Glutamatergic neuron (in vitro differentiated cells): ENCODE measurements at places on chromosomes 16 and 17.

- DNase-seq: no peak
Measured at GRCh38 chr17:6422654-6423241, 12.2 kb downstream of the AIPL1 start.

GRCh38 chr17:44124118-44124438, 637 bp upstream of the HDAC5 start:
- DNase-seq: no peak

GRCh38 chr17:31869797-31870568, 10.9 kb upstream of the COPRS start:
- no peak for DNase-seq

GRCh38 chr17:58375256-58375655, 23.3 kb upstream of the SUPT4H1 start:
- DNase-seq: no peak

DNA sequence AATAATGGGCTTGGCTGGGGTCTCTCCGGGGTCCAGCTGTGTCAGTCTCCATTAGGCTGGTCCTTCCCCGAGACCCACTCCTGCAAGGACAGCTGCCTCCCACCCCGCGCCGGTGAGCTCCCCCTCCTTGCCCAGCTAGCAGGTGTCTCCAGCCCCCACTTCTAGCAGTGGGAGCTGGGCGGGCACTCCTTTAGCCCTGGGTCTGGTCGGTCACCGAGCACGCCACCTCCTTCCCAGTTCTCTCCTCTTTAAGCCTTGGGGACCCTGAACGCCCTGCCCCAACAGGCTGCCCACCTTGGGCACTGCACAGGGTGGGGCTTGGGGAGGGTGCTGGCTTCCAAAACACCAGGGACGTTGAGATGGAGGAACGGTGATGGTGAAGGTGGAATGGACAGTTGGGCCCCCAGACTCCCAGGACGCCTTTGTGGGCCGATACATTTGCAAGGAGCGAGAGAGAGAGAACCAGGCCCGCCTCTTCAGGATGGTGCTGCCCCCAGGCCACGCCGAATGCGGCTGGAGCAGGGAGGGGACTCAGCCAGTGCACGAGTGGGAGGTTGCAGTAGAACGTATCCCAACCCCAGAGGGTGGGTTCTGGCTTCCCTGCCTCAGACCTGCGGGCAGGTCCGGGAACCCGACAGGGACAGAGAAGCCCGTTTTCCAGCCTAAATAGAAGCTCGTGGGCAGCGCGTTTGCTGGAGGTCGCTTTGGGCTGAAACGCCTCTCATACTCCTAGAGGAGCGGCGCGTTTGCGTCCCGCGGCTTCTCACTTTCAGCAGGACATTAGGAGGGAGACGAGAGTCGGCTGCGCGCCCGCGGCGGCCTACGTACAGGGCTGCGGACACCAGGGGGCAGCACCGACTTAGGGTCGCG, 10.7 kb downstream of the TBX2 start:
- DNase-seq: peak; percentile 85

DNA sequence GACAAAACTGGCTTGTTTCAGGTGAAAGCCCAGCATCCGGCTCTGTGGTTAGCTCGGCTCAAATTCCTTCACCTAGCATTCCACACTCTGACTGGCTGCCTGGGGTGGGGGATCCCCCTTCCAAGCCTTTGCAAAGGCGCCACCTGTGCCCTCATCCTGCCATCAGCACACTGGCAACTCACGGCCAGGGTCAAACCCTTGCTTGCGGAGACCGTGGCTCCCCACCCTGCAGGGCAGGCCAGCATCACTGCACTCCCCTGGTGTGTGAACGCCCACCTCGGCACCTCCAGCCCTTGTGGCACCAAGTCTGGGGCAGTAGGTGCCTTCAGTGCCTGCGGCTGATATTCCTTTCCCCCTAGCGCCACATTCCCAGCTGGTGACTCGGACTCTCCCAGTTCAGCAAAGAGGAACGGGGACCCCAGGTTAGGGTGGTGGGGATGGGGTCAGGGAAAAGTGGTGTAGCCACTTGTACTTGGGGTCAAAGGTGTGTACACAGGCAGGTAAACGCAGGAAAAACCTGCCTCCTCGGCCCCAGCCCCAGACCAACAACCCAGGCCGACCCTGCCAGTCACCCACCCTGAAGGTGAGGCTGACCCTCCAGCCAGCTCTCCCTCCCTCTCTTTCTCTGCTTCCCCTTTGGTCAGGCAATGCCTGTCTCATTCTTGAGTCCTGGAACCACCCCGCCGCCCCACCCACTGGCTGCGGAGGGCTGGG, 1.1 kb downstream of the FLII start:
- DNase-seq: peak; percentile 70

- no peak for DNase-seq
Measured at GRCh38 chr17:68603027-68603426, 1.9 kb upstream of the FAM20A start.

DNA sequence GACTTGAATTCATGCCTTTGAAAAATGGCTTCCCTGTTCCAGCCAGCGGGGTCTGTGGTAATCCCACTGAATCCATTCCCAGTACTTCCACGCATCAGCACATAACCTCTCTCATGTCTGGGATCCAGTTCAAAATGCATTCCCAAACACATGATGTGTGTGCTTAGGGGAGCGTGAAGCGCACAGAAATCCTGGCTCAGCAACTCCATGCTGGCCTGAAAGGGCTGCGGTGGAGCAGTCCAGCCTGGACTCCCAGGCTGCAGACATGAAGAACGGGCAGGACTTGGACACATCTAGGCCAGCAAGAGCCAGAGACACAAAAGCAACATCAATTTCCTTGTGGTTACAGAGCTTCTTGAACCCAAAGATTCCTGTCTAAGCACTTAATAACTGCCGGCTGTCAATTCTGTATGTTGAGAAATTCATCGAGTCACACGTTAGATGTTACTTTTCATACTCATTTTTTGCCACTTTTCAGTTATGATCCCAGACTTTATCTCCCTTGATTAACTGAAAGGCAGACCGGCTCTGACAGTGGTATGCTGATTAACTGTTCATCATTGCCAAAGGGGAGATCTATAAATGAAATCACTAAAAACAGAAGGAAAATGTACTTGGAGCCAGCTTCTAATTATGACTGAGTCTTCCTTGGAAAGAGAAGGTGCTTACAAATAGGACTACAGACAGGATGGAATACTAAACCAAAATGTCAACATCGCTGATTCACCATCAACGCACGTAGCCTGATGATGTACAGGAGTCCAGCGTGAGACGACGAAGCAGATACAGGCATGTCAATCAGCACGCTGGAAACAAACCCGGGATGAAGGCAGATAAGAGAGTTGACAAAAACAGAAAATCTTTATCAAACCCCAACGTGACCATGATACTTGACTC, 23.0 kb downstream of the NSMCE1 start:
- DNase-seq: no peak

- DNase-seq: no peak
Measured at GRCh38 chr17:64131606-64132270, 1.8 kb upstream of the ERN1 start.

- DNase-seq: no peak
Measured at GRCh38 chr17:48378238-48378637, 51.8 kb downstream of the SKAP1 start.

GRCh38 chr17:70483624-70484023, 314.3 kb downstream of the KCNJ2 start:
- no peak for DNase-seq

DNA sequence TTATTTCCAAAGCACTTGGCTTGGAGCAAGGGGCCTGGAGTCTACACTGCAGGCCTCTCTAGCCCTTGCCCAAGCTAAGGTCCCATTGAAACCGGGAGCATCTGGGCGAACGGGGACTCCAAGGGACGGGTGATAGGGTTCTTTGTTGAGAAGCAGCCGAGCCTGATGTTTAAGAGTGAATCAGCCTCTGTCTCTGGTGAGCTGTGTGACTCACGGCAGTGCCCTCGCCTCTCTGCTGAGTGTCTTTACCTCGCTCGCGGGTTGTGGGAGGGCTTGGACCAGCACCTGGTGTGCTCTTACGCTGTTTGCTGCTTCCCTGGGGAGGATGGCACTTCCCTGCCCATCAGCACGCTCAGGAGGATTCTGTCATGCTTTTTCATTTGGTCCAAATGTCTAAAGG, 1.3 kb downstream of the HGS start:
- DNase-seq: no peak

- no peak for DNase-seq
Measured at GRCh38 chr17:29252101-29252791, 5.6 kb downstream of the CRYBA1 start.

GRCh38 chr17:16478649-16479048, 13.3 kb downstream of the LRRC75A start:
- DNase-seq: no peak

DNA sequence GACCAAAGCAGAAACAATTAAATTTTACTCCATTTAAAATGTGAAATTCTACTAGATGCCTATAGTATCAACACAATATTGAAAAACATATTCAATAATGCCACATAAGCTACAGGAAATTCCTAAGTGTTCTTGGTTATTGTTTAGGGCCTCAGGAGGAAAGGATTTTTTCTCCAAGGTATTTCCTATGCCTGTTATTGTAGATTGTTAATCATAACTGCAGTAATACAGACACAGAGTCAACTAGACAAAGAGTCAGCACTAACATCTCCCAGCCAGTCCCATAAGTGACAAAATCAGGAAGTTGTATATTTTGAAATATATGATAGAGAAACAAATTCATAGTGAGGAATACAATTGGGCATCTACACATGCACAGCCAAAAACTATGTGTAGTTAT, 782.7 kb upstream of the KIF2B start:
- no peak for DNase-seq

DNA sequence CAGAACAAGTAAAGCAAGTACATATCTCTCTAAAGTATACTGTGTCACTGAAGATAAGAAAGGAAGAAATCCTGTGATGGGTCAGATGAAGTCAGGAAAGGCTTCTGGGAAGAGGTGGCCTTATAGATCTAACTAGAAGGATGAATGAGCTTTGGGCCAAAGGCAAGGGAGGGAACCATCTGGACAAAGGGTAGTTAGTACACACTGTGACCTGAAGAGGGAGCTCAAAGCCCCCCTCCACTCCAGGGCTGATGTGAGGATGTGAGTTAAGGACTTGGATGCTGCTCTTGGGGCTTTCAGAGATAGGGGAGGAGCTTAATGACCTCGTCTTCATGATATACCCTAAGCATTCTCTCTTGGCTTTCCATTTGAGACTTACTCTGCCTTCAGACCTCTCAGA, 185.3 kb upstream of the CACNG3 start:
- peak; percentile 42 for DNase-seq

DNA sequence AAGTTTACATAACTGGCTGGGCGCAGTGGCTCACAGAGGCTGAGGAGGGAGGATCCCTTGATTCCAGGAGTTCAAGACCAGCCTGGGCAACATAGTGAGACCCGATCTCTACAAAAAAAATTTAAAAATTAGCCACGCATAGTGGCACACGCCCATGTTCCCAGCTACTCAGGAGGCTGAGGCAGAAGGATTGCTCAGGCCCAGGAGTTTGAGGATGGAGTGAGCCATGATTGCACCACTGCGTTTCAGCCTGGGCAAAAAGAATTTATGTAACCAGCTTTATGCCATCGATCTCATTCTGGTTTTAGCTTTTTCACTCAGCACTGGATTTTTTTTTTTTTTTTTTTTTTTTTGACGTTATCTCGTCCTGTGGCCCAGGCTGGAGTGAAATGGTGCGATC, 9.1 kb upstream of the CD300E start:
- no peak for DNase-seq

DNA sequence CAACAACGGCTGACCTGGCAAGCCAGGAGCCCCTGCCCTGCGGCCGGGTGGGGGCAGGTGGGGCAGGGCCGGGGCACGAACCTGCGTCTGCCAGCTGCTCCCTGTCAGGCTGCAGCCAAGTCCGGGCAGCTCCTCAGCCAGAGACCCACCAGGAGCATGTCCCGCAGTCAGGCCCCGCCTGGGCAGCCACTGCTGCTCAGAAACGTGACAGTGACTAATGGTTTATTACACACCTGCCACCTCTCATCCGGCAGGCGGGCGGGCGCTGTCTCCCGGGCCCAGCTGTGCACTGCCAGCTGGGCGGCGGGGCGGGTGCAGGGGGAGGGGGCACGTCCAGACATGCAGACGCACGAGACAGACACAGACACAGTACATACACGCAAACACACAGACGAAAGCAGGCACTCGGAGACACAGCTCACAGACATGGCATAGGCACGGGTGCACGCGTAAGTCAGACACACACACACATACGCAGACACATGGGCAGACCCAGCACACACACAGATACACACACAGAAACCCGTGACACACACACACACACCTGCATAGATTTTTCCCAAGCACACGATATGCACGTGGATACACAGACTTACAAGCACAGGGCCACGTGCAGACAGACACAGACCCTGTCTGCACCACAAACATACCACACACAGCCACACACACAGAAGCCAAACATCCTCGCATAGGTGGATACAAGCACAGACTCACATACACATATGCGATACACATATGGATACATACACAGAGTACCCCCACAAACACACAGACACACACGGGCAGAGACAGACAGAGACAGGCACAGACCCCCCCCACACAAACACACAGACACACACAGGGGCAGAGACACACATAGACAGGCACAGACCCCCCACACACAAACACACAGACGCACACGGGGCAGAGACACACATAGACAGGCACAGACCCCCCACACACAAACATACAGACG, 248.3 kb upstream of the CIBAR2 start:
- peak; percentile 67 for DNase-seq

DNA sequence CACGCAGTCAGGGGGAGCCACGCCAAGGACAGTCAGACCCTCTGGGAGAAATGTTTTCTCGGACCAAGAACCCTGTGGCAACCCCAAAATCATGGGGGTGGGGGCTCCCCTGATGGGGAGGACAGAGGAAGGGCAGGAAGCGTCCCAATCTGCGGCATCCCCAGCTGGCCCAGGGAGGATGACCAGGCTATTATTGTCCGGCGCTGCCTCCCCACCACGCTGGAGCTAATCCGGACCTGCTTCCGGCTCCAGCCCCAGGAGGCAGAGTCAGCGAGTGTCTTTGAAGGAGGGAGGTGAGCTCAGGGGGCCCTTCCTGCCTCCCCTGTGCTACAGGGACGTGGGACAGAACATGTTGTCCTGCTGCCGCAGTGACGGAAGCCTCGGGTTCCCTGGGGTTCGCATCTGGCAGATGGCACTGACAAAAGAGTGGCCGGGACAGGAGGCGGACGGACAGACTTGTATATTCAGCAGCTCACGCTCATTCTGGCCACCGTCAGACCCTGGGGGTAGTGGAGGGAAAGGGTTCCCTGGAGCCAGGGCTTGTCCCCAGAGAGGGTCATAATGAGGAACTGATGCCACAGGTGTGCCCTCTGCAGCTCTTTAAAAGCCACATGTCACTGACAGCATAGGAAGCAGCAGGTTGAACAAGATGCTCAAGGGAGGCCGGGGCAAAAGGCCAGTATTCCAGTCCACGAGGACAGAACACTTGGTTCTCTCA, 54.3 kb upstream of the CDC42EP4 start:
- peak; percentile 77 for DNase-seq
